ENCODE measurements at places on chromosomes 2 and 18.

GRCh38 chr2:9405636-9406035, 17.7 kb downstream of the ITGB1BP1 start:
- no peak for DNase-seq

DNA sequence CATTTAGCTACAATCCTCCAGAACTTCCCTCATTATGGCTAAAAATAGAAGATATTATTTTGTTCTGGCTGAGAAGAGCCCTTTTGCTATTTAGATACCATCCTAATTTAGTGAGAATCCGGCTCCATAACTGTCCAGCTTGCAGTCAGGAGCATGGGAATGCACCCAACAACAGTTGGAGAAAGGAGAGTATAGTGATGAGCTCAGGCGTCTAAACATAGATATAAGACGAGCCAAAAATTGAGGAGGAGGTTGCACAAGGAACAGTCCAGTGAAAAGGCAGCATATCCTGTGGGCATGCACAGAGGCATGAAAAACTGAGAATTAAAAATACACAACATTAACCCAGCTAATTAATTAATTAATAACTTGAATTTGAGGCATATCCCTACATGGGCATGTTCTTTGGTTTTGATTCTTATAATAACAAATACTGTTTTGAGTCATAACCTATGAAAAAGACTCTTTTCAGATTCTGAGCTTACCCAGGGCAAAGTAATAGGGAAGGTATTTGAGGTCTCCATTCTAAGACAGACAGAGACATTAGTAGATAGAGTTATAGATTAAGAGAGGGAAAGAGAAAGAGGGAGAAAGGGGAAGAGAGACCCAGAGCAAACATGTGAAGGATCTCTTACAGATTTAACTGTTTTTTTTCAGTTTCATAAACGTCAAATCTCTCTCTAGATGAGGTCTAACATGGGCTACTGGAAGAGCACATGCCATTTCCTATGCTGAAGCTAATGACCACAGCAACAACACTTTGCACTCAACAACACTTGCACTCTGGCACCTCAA, 311.2 kb downstream of the OSR1 start:
- DNase-seq = no peak

- no peak for DNase-seq
Observed at GRCh38 chr2:161369311-161369710, 46.8 kb upstream of the TBR1 start.

DNA sequence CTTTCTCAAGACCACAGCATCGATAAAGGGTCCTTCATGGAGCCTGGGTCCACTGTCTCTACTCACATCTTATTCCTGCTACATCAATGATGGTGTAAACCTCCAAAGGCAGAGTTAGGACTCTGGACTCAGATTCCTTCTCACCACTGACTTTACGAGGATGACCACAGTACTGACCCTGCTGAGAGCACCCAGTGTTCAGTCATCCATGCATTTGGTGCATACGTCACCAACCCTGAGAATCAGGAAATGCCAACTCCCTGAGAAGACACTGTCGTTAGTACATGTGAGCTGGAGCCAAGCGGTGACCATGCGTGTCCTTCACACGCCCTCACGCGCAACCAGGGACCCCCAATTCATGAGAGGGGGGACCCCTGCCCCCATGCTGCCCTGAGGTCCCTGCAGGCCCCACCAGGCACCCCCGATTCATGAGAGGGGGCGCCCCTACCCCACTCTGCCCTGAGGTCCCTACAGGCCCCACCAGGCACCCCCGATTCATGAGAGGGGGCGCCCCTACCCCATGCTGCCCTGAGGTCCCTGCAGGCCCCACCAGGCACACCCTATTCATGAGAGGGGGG, 178.4 kb upstream of the TPO start:
- DNase-seq = no peak
